ENCODE measurements at places on chromosomes 13 and 19. TPM values are rescaled to one million over a fixed set of nuclear protein-coding genes. Genes with fewer than 3 reads are reported as not detected.

Gene CRB3
- polyA plus RNA-seq, result 0.51 TPM

Gene RCBTB1
- polyA plus RNA-seq, result 21.5 TPM

Gene KLK14
- polyA plus RNA-seq, result not detected

Gene CDX2
- polyA plus RNA-seq, result not detected

Gene SCN1B
- polyA plus RNA-seq, result 3.0 TPM

Gene ZNF665
- 3.8 TPM for polyA plus RNA-seq

Gene NCR1
- polyA plus RNA-seq, result not detected
